ENCODE measurements at places on chromosomes 2 and 18.
A peak's percentile ranks its signal among the peaks of the same experiment; 100 is the strongest.

GRCh38 chr18:79932907-79933306, 18.5 kb downstream of the SLC66A2 start:
- DNase-seq: no peak

GRCh38 chr2:236616624-236617023, 47.0 kb downstream of the ACKR3 start:
- no peak for DNase-seq

GRCh38 chr2:182694189-182694588, 21.9 kb upstream of the DNAJC10 start:
- DNase-seq: no peak

- no peak for DNase-seq
Observed at GRCh38 chr2:229196448-229196847, 74.6 kb downstream of the PID1 start.

DNA sequence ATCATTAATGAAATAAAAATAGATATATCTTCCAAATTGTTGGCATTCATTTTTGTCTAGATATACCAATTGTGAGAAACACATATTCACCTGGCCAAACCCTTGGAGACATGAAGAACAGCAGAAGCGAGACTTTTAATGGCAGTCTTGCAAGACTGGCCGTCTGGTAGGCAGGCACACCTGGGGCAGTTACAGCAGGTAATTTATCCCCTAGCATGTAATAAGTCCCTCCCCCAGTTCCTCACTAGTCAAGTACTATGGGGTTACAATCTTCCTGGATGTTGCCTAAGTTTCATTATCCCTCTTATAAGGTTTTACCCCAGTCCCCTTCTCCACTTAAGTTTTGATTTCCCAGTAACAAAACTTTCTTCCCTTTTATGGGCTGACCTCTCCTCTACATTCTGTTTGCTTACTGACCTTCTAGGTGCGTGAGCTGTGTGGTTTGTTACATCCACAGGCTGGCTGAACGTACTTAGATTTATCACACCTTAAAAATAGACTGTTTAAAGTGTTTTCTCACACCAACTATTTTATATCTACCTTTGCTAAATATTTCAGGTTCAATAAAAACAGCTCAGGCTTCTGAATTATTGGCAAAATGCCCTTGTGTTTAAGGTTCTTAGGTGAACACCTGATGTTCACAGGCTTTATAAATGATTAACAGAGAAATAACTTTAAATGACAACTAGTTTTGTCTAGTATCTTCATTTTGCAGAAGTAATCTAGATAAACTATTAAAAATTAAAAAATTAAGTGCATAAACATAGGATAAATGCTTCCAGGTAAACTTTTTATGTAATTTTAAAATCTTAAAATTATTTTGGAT, 365.0 kb upstream of the TFPI start:
- DNase-seq: no peak

GRCh38 chr18:24026457-24026856, 11.9 kb downstream of the TTC39C start:
- no peak for DNase-seq

DNA sequence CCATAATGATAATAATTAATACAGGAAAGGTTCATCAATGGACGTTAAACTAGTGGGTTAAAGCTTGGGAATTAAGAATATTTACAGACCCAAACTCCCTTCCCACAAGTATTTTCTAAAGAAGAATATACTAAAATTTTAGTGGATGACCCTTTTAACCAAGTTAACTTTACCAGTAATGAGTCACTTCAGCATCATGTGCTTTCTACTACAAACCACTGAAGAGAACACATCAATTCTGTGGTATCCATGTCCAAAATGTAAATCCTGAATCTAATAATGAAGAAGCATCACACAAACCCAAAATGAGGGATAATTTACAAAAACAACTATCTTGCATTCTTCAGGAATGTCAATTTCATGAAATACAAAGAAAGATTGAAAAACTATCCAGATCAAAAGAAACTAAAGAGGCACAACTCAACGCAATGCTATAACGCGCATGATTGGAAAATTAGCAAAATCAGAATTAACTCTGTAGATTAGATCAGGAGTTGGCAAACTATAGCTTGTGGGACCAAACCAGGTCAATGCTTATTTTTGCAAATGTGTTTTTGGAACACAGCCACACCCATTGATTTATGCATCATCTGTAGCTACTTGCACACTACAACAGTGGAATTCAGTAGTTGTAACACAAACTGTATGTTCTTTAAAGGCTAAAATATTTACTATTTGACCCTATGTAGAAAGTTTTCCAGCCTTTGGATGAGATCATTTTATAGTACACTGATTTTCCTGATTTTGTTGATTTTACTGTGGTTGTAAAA, 27.5 kb downstream of the COPS8 start:
- DNase-seq: no peak

- no peak for DNase-seq
Observed at GRCh38 chr2:80199504-80199903, 105.0 kb downstream of the LRRTM1 start.

- DNase-seq: no peak
Observed at GRCh38 chr2:150485871-150486538, 1.5 kb downstream of the RND3 start.

- no peak for DNase-seq
Observed at GRCh38 chr2:162113776-162114168, 38.3 kb downstream of the GCG start.

DNA sequence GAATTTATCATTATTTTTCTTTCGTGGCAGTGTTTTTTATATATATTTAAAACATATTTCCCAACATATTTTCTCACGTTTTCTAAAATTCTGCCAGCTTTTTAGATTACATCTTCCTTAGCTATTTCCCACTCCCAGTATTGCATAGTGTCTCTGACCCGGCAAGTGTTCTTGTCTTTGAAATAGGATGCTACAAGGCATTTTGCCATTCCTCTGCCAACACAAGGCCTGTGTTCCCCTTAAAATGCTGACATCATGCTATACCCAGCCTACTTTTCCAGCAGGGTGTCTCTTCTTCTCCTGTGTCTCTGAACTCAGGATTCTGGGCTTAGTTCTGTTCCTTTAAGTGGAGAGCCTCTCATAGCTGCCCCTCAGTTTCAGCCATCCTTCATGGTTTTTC, 115.2 kb downstream of the DIS3L2 start:
- no peak for DNase-seq

GRCh38 chr2:60356346-60356745, 197.1 kb downstream of the BCL11A start:
- no peak for DNase-seq

- DNase-seq: no peak
Observed at GRCh38 chr2:221156062-221156734, 415.9 kb downstream of the EPHA4 start.

GRCh38 chr18:79418236-79418635, 22.5 kb downstream of the NFATC1 start:
- no peak for DNase-seq

- no peak for DNase-seq
Observed at GRCh38 chr2:45981384-45981930, 315.8 kb upstream of the EPAS1 start.

DNA sequence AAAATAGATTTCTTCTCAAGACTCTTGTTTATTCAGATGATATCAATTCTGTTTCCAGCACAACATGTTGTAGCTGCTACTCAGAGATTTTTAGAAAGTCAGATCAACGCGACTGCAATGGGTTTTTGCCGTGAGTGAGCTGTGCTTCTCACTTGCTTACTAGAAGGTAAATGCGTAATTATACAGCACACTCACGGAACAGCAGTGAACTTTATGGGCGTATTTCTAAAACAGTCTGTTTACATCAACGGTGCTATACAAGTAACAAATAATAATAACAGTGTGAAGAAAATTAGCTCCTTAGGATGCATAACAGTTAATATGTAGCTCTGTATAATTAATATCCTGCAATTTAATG, 533.6 kb downstream of the RNF144A start:
- peak; percentile 61 for DNase-seq

DNA sequence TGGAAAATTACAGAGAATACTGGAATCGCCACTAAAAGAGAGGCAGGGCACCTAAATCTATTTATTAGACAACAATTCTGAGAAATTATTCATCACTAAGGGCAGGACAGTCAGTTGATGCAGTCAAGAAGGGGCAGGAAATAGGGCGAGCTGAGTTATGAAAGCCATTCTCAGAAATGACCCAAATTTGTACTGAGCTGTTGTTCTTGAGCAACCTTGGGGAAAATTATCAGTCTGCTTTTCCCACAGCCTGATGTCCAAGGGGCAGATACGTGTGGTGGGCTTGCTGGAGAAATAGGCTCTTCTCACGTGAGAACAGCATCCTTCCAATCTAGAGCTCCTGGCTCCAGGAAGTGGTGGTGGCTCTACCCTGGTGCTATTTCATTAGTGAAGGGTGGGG, 38.6 kb downstream of the STON1 start:
- no peak for DNase-seq

GRCh38 chr2:234556848-234557573, 60.1 kb upstream of the ARL4C start:
- no peak for DNase-seq

GRCh38 chr2:120404941-120405758, 59.2 kb downstream of the INHBB start:
- no peak for DNase-seq

DNA sequence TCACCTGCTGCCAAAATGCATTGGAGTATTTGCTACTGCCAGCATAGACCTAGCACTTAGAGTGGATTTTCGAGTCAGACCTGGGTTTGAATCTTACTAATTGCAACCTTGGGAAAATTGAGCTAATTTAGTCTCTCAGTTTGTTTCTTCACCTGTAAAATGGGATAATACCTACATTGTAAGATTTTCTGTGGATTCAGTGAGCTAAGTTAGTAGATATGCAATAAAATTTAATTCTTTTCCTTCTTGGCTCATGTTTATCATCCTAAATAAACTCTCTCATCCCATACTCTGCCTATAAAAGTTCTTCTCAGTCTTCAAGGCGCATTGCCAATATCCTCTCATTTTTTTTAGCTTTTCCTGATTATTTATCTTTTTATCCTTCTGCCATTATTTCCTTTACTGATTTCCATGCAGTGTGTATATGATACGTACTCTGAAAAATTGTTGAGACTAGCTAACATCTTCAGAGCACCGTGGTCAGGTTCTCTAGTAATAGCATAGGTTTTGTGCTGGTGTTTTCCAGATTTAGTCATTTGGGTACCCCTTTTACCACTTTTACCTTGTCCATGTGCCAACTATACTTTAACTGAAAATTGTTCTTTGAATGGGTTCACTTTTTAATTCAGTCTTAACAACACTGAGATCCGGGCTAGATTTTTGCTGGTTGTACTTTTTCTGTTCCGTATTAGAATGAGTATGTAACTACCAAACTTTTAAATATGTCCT, 7.3 kb downstream of the CEP192 start:
- DNase-seq: peak; percentile 14

GRCh38 chr2:201362396-201362795, 5.3 kb upstream of the FLACC1 start:
- no peak for DNase-seq

DNA sequence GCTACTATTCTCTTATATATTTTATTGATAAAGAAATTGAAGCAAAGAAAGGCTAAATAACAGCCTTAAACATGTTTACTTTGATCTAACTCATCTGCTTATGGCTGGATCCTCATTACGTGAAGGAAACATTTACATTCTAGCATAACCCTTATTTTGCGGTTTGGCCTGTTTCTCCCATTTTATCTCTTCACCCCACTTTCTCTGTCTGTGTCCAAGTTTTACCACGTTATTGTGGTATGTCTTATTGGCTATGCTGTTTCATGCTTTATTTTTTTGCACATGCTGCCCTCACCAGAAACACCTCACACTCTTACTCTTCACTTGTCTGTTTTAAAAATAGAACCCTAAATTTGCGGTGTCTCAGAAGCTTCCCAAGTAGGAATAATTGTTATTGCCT, 78.5 kb downstream of the RPIA start:
- DNase-seq: no peak

- DNase-seq: no peak
Observed at GRCh38 chr2:111900859-111901258, 2.5 kb downstream of the MERTK start.

GRCh38 chr2:30923623-30924022, 116.4 kb upstream of the CAPN13 start:
- DNase-seq: no peak

DNA sequence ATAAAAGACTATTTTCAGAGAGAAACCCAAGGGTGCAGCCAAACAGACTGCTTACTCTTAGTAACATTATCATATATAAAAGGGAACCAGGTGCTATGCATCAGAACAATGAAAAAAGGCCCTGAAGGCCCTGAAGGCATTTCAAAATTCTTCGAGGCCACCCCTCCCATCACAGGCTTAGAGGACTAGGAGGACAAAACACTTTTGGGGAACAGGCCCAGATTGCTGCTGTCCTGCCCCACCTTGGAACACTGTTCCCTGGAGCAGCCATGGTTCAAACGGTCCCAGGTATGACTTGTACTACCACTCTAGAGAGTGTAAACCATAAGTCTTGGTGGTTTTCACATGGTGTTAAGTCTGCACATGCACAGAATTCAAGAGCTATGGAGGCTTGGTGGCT, 2183.1 kb upstream of the CELF4 start:
- no peak for DNase-seq

GRCh38 chr2:85999061-85999831, 106.4 kb downstream of the POLR1A start:
- peak; percentile 53 for DNase-seq

GRCh38 chr2:216619411-216620393, 13.5 kb upstream of the IGFBP2 start:
- peak; percentile 6 for DNase-seq

GRCh38 chr2:205678541-205679142, 3.7 kb upstream of the NRP2 start:
- no peak for DNase-seq

DNA sequence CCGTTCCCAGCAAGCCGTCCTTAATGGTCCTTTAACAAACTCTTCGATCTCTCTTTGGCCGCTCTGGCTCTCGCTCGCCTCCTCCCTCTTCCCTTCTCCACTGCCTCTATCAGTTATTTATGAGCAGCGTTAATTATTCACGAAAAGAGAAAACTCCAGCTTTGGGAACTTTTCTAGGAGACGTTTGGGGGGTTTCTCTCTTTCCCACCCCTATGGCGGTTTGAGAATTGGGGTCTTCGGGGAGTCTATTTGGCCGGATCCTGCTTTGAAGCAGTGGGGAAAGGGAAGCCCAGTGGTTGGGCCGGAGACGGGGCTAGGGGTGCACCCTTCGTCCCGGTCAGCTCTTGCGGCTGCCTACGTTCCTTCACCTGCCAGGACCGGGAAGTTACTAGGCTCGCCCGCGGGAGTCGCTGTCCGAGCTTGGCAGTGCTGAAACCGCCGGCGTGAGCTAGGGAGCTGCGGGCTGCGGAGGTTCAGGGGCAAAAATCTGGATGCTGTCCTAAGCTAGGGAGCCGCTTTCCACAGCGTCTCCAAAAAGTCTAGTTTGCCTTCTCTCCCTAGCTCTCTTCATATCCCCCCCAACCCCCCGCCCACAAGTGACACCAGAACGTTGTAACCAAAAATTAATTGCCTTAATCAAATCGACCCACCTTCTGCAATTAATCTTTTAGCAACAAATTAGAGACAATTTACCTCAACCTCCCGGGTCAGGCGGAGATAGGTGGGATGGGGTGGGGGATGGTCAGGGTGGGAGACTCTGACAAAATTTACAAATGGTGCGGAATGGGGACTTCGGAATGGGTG, 8.9 kb upstream of the SKOR2 start:
- peak; percentile 35 for DNase-seq

GRCh38 chr2:140528982-140529381, 1601.8 kb downstream of the LRP1B start:
- no peak for DNase-seq
